Heart right ventricle (tissue), 16 donors: ENCODE measurements at places on chromosomes 7 and 10.

GRCh38 chr7:85781606-85782005, 594.8 kb upstream of the SEMA3D start:
- no peak for DNase-seq

GRCh38 chr10:96497391-96497790, 16.3 kb downstream of the TLL2 start:
- DNase-seq: no peak

DNA sequence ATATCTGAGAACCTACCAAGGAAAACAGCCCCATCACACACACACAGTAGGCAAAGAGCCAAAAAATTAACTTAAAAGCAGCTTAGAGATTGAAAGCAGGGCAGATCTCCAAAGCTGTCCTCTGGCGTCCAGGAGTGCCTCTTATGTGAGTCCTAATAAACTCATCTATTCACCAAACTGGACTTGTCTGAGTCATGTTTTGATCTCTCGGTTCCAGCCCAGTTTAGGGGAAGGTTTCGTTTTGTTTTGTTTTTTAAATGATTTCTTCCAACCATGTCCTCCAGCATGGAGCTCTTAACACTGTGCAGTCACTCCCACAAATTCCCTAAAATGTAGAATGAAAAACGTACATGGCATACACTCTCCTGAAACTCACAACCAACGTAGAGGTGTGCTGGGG, 6.7 kb upstream of the PRSS37 start:
- DNase-seq: no peak

DNA sequence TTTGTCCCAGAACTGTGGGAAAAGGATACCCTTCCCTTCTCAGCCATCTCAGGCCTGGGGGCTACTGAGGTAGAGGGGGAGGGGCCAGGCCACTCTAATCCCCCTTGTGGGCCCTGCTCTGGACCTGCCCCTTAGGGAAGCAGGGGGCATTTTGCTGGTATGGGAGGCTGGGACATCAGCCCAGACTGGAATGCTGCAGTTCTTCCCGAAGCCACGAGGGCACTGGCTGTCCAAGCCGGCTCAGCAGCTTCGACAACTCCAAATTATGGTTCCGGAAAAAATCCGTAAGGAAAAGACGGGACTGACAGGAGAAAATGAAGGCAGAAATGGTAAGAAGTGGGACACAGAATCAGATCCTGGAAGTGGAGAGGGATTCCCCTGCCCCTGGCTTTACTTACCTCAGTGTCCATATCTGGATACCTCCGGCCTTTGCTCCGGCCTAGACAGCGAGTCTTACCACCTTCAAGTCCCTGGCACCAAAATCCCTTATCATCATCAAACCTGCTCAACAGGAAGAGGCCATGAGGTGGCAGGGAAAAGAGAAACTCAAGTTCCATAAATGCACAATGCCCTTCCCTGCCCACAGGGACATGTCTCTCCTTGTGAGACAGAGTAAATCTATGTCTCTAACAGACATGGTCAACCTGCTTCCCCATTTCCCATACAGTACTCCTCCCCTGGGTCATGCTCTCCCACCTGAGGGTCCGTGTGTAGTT, 9.0 kb downstream of the NDST2 start:
- no peak for DNase-seq

- DNase-seq: no peak
These were observed 6.3 kb upstream of the AKR1E2 start for GRCh38 chr10:4819707-4820106.
